ENCODE measurements at places on chromosomes 13 and 19. TPM values are rescaled to one million over a fixed set of nuclear protein-coding genes. Genes with fewer than 3 reads are reported as not detected.
A peak's percentile ranks its signal among the peaks of the same experiment; 100 is the strongest.

DNA sequence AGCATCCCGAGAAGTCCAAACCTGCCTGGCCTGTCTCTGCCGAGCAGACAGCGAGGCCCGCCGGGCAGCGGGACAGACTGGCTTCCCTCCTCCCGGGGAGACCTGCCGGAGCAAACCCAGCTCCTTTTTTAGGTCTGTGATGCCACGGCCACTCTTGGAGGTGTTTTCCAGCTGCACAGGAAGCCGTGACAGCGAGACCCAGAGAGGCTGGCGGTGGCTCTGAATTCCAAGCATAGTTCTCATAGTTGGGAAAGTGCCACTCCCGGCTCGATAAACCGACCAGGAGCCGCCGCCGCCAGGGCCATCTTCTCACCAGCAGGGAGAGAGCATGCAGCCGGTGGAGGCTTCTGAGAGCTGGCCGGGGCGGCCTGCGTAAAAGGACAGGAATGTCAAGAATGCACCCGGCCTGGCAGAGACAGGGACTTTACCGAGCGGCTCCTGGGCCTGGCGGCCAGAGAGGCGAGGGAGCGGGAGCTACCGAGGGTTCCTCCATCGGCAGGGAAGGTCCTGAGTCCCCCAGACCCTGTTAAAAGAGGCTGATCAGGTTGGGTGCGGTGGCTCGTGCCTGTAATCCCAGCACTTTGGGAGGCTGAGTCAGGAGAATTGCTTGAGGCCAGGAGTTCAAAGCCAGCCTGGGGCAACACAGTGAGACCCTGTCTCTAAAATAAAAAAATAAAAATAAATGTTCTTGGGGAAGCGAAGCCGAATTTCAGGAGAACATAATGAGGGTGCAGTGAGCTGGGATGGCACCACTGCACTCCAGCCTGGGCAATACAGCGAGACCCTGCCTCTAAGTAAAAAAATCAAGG is 64.9 kb downstream of the GADD45B start:
- H3K27me3 ChIP-seq = no peaks in the 10 kb centered on the region

DNA sequence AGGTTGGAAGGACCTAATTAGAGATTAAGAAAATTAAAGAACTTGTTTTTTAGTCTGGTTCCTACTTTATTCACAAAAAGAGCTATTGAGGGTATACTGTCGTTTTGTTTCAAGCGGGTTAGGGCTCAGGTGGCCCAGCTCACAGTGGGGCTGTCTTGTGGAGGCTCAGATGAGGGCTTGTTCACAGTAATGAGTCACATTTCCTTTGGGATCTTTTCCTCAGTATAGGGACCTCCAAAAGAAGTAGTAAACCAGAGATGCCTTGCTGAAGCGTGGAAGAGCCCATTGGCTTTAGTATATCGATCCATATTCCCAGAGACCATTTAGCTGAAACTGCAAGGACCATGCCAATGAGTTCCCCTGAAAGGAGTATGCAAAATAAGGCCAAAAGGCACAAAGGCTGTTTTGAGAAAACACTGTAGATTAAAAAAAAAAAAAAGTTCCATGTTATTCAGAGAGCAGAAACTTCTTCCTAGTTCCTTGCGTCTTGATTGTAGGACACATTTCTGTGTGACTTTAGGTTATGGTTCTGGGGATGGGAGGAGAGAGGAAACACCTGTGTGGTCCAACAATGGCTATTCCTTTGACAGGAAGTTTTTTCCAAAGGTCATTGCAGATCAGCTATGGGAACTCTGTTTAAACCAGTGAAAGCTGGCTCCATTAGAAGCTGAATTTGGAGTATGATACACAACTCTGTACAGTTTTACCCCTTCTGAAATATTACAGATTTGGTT is 32.8 kb upstream of the GPI start:
- DNase-seq = no peak
- H3K4me3 ChIP-seq = no peak overlapping the region
- no peaks in the 10 kb centered on the region for H3K27me3 ChIP-seq
- H3K36me3 ChIP-seq = no peaks in the 10 kb centered on the region

DNA sequence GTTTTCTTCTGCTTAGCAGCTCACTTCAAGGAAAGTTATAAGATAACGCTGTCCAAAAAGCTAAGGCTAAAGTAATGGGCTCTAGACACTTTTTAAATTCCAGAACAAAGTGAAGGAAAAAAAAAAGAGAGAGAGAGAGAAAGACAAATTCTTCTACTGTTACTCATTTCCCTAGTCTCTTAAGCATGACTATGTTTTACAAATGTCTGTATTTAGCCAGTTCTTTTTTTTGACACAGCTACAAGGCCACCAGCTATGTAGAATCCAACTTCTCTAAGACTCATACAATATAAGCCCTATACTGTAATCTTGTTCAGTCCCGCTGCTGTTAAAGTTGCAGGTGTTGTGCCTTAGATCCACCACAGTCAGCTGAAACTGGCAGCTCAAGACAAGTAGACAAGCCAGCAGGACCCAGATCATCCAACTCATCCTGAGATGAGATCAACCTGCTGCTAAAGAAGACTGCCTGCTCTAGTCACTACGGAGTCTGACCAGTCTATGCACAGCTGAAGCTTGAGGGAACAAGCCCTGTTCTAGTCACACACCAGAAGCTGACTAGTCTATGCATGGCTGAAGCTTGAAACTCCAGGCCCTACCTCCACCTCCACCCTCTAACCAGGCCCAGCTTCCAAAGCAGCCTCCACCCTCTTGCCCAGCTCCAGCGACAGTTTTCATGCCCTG is 10.3 kb upstream of the ZNF83 start:
- no peaks in the 10 kb centered on the region for H3K27me3 ChIP-seq
- no peak overlapping the region for H3K4me3 ChIP-seq
- no peaks in the 10 kb centered on the region for H3K4me1 ChIP-seq
- peaks cover 2% of the 10 kb centered on the region for H3K36me3 ChIP-seq

DNA sequence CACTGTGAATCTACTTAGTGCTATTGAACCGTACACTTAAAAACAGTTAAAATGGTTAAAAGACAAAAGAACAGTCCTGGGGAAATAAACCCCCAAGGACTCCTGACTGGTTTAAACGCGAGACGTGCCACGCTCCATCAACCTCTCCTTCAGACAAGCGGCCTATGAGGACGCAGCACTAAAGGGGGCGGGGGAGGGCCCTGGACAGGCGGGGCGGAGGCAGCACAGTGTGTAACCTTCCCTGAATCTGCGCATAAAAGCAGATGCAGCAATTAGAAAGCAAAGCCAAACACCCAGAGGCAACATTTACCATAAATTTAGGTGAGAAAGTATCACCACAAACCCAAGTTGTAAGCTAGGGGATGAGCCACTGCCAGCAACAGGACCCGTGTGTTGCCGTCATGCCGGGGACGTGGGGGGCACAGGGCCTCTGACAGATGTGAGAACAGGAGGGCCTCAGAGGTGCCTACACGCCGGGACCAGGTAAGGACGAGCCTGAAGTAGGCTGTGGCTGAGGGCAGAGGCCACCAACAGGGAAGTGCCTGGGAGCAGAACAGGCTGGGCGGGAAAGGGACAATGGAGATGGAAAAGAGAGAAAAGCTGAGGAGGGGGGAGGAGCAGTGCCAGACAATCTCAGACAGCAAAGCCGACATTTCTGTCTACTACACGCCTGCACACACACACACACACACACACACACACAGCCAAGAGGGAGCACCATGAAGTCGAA is 15.3 kb upstream of the ADPRHL1 start:
- no peak overlapping the region for H3K4me3 ChIP-seq
- H3K4me1 ChIP-seq = no peaks in the 10 kb centered on the region
- no peak for DNase-seq

- no peaks in the 10 kb centered on the region for H3K4me1 ChIP-seq
- H3K4me3 ChIP-seq = no peak overlapping the region
- H3K36me3 ChIP-seq = no peaks in the 10 kb centered on the region
- no peaks in the 10 kb centered on the region for H3K27me3 ChIP-seq
These were observed 12.7 kb downstream of the CEACAM21 start for GRCh38 chr19:41588497-41589209.

GRCh38 chr13:93843082-93843481 is 616.5 kb downstream of the GPC6 start:
- no peak for DNase-seq
- no peaks in the 10 kb centered on the region for H3K36me3 ChIP-seq
- no peaks in the 10 kb centered on the region for H3K27me3 ChIP-seq
- no peaks in the 10 kb centered on the region for H3K4me1 ChIP-seq
- no peak overlapping the region for H3K27ac ChIP-seq
- H3K4me3 ChIP-seq = no peak overlapping the region

DNA sequence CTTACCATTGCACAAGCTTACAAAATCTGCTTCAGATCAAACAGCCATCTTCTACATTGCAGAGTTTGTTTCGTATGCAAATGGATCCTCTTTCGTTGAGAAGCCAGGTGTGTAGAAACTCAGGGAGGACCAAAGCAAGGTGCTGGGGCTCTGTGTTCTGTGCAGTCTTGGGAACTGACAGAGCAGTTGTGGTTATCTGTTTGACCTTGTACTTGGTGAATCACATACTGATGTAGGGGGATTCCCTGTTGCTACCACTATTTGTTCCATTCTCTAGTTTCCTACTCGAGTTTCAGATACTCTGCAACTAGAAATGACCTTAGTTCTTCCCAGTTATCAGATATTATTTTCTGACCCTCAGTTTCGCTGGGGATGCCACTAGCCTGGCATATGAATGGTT is 95.2 kb upstream of the CLDN10 start:
- no peaks in the 10 kb centered on the region for H3K36me3 ChIP-seq
- H3K4me3 ChIP-seq = no peak overlapping the region
- DNase-seq = no peak
- no peaks in the 10 kb centered on the region for H3K4me1 ChIP-seq
- no peak overlapping the region for H3K27ac ChIP-seq

DNA sequence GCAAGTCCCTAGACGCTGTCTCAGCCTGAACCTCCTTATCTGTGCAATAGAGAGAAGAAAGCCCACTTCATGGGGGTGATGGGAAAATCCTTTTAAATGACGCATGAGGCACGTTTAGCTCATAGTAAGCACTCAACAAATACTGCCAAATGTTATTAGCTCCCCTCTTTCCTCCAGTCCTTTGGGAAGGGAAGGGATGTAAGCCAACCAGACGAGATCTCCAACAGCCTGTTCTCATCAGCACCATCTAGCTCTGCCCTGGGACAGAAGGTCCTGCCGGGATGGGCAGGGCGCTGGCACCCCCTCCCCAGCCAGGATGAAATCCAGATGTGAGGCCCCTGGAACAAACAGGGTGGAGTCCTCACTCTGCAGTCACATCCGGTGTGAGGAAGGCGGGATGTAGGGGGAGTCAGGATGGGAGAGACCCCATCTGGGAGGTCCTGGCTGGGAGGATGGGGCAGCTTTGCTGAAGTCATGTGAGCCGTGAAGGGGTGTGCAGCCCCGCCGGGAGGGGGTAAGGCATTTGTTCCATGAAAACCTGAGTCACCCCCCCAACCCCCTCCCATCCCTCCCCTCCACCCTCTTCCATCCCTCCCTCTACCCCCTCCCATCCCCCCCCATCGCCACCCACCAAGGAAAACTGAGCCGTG is 4.6 kb downstream of the S1PR2 start:
- H3K4me3 ChIP-seq = no peak overlapping the region
- no peaks in the 10 kb centered on the region for H3K4me1 ChIP-seq
- no peaks in the 10 kb centered on the region for H3K27me3 ChIP-seq
- no peak overlapping the region for H3K27ac ChIP-seq
- H3K36me3 ChIP-seq = no peaks in the 10 kb centered on the region

GRCh38 chr13:74187564-74187963 is 53.4 kb upstream of the KLF12 start:
- H3K27me3 ChIP-seq = no peaks in the 10 kb centered on the region
- DNase-seq = no peak
- no peak overlapping the region for H3K4me3 ChIP-seq
- no peaks in the 10 kb centered on the region for H3K36me3 ChIP-seq

GRCh38 chr19:892894-893689 is at the start of the genes MED16 and RNU6-9:
MED16 (minus strand) TSS chr19:893187; CDS start chr19:891131, 2,056 bp downstream.
RNU6-9 (plus strand) TSS chr19:893484.
- no peaks in the 10 kb centered on the region for H3K27me3 ChIP-seq
- peak within 1 kb of the TSS; percentile 99 for H3K27ac ChIP-seq
- H3K36me3 ChIP-seq = peaks cover 2% of the 10 kb centered on the region
- DNase-seq = peak; percentile 92

DNA sequence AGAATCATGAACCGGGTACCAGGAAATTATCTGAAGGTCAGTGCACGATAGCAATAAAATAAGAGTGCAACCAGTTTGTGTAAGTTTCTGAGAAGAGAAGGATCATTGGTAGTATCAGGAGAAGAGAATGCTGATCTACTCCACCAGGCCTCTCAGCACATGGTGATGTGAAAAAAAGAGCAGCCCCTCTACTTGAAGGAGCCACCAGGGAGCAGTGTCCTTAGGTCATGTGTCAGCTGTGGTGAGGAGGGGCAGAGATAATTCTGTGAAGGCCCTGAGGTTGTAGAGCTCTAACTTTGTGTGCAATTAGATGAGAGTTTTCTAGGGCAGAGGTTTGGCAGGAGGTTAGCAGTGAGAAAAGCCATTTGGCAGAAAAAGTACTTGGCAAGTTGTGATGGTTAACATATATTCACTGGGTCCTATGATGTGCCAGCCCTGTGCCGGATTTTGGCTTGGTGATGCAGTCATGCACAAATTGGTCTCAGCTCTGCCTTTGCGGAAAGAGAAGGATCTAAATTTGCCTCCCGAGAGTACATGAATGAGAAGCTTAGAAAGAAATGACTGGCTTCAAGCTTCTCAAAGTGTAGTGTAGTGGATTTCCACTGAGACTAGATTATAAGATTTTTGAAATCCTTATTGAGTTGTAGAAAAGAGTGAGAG is 19.2 kb upstream of the ZC3H13 start:
- no peaks in the 10 kb centered on the region for H3K27me3 ChIP-seq
- no peaks in the 10 kb centered on the region for H3K36me3 ChIP-seq
- peak; percentile 40 for DNase-seq
- H3K4me3 ChIP-seq = no peak overlapping the region

- H3K27me3 ChIP-seq = no peaks in the 10 kb centered on the region
- H3K36me3 ChIP-seq = no peaks in the 10 kb centered on the region
- no peak overlapping the region for H3K27ac ChIP-seq
These were observed 15.5 kb upstream of the CYP4F2 start for GRCh38 chr19:15913384-15913783.

Gene IFI30
- total RNA-seq = 38.3 TPM

Gene FBXO27
- total RNA-seq = 3.4 TPM

Gene ZNF573
- total RNA-seq = 9.1 TPM

Gene RNF225
- 0.73 TPM for total RNA-seq

Measured in Caco-2 (cell line).